NCI-H510A (cell line): ENCODE measurements at places on chromosomes 6 and 20.

DNA sequence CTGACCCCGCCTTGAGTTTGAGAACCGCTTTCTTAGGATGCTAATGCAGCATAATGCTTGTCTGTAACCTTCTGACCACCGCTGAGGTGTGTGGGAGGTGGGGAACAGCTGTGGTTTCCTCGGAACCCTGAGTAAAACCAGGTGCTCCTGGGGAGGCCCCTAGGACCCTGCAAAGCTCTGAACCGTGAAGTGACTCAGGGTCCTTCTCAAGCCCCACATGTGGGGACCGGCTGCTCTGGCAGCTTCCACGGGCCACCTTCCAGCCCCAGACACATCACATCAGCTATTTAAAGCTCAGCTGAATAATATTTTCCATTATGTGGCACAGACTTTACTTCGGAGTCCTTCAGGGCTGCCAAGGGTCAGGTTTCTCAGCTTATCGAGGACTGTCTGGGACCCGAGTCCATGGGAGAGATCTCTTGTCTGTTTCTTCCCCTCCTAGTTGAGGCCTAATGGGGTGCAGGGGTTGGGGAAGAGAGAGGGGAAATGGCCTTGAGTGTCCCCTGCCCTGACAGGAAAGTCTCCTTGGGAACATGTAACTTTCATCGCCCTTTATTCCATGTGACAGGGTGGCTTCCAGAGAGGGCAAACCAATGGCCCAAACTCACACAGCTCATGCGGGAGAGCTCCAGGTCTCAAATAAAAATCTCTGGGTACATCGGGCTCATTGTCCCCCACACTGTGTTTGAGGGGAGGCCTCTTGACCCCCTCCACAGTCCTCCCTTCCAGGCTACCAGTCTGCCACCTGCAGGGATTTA is 186.1 kb upstream of the SLC24A3 start:
- DNase-seq, result no peak

DNA sequence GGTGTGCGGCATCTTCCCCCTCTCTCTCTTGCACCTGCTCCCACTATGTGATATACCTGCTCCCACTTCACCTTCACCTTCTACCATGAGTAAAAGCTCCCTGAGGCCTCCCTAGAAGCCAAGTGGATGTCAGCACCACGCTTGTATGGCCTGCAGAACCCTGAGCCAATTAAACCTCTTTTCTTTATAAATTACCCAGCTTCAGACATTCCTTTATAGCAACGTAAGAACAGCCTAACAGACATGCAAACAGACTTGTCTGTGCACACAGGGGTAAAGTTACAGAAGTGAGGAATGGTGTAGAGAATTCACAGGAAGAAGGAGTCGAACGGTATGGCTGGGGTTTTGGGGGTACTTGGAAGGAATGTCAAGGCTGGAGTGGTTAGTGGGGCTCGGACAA is 14.8 kb upstream of the TGM2 start:
- DNase-seq, result no peak

DNA sequence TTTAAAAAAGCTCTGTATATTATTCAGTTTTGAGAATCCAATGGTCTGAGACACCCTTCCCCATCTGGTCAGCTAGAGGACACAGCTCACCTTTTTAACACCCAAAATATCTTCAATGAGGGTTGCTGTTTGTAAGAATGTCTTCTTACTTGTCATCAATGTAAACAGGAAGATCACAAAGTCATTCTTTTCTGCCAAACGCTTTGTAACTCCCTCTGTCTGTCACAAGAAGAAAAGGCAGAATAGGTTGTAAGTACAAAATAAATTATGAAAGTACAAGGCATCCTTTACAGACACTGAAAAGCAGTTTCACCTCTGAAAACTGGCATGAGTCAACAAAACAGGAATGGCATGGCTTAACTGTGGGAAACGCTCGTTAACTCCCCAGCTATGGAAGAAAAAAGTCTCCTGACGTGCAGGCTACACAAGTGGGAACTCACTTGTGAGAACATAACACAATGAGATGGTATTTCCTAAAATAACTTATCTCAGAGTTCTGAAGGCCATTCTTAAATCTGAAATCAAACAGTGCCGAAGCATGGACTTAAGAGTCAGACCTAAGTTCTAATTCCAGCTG is 42.7 kb downstream of the TRPC4AP start:
- DNase-seq, result no peak

DNA sequence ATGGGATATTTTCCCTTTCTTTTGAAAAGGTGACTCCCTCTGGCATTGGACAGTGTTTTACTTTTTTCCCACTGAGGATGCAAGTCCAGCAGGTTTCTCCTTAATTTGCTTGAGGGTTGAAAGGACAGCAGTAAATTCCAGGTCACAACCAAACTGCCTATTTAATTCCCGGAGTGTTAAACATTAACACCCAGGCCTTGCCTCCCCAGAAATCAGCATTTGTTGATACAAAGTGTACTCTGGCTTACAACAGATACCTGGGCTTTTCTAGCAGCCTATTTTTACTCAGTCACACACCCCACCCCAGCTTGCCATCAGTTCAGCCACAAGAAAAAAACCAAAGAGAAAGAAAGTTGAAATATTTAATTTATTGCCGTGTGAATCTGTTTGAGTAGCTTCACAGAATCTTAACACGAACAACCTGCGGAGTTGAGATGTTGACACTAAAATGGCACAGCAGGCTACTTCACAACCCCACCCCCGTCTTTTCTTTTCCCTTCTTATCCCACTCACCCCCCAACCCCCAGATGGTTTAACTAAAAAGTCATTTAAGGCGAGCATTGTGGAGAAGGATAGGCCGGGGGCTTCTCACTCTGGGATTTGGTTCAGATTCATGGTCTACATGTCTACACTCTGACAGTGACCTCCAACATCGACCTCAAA is 45.7 kb downstream of the MYLIP start:
- DNase-seq, result no peak

- DNase-seq, result no peak
These were observed 26.9 kb upstream of the STXBP5 start for GRCh38 chr6:147177286-147177685.
